ENCODE measurements at places on chromosomes 2 and 18.

GRCh38 chr2:218292048-218293014 lies at the start of gene TMBIM1:
TSS of gene TMBIM1 (minus strand) at chr2:218292503. CDS start at chr2:218282141, 10,362 bp downstream.
- DNase-seq, result no peak

- no peak for DNase-seq
Measured at GRCh38 chr18:9596226-9596625, 18.1 kb downstream of the PPP4R1 start.

- DNase-seq, result no peak
Measured at GRCh38 chr2:26566081-26566375, 75.1 kb downstream of the CIB4 start.

- DNase-seq, result no peak
Measured at GRCh38 chr2:16882706-16883105, 217.1 kb upstream of the CYRIA start.

DNA sequence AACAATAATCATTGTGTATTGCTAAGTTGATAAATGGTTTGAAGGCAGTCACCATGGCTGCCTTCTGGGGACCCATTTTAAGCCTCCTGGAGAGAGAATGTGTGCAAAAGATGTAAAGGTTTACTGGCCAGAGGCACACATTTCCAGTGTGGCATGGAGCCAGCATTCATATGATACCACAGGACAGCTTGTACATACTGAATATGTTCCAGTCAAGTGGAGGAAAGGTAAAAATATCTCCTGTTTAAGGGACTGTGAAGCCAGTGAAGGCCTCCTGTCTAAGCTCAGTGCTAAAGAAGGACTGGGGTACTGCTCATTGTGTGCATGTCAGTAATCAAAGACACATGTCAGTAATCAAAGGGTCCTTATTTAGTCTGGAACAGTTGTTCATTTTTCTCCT lies 119.2 kb downstream of the BABAM2 start:
- DNase-seq, result no peak

- no peak for DNase-seq
Measured at GRCh38 chr18:43819873-43820272, 542.6 kb upstream of the SYT4 start.

GRCh38 chr2:224412141-224413015 lies 10.5 kb upstream of the FAM124B start:
- no peak for DNase-seq

DNA sequence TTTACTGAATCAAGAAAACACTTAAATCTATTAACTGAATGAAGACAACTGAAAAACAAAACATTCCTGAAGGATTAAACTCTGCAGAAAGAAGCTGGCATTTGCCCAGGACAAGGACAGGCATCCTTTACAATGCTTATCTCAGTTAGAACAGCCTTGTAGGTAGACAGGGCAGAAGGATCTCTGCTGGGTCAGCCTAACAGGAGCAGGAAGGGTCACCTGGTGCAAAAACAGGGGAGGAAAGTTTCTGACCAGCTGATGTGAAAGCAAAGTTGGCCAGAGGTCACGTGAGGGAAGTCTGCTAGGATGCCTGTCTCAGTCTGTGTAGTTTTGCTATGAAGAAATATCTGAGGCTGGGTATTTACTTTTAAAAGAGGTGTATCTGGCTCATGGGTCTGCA lies 348.6 kb downstream of the ANAPC1 start:
- DNase-seq, result no peak

DNA sequence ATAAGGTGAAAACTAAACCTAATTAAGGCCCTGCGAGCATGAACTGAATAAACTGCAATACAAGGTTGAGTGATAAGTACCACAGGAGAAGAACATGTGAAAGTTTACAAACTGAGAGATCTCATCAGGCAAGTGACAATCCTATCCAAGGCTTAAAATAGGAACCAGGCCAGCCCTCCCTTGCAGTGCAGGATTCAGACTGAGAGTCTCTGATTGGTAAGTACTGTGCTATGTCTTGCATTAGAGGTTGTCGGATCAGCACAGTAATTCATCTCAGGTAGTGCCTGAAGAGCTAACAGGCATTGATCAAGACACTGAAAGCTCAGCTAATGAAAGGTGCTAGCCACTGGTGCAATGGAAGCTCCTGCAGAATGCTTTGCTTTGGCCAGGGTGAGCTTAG lies 801.7 kb upstream of the ID2 start:
- DNase-seq, result no peak

DNA sequence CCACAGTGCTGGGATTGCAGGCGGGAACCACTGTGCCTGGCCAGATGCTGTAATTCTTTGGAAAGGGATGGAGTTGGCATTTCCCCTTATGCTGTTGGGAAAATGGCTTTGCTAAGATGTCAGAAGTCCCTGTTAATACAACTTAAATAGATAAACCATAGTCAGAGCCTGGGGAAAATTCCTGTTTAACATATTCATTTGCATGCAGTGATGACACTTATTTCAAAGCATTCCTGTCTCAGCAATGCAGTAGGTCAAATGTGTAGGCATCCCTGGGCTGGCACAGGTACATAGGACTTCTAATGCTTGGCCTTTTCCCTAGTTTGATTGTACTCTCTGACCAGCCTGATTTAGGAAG lies 38.6 kb downstream of the RAMP1 start:
- DNase-seq, result no peak

GRCh38 chr2:232275670-232276069 lies 102.9 kb upstream of the ALPP start:
- DNase-seq, result no peak

DNA sequence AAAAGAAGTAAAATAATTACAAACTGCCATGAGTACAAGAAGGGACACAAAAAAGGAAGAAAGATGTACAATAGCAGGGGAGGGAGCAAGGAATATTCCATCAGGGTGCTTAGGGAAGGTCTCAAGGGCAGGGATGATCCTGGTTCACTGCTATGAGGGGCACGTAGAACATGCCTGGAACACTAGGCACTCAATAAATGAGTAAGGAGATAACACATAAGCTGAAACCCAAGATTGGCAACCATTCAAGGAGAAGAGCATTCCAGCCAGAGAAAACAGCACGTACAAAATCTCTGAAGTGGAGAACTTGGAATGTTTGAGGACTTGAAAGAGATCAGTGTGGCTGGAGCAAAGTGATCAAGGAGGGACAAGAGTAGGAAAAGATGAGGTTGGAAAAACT lies 103.2 kb downstream of the FAM161A start:
- DNase-seq, result no peak

DNA sequence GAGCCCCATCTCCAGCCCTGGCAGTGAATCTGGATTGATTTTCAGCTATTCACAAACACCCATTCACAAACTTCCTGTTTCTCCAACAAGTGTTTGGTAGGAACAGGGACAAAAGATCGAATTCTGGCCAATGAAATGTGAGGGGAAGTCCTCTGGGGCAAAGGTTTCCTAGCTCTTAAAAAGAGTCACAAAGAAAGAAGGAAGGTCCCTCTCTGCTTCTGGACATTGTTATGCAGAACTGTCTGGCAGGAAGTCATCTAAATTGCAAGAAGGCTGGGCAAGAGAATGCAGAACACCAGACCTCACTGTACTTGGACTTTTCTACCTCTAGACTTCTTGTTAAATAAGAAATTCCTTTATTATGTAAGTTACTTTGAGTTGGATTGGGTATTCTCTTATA lies 137.3 kb downstream of the CCDC148 start:
- DNase-seq, result no peak

DNA sequence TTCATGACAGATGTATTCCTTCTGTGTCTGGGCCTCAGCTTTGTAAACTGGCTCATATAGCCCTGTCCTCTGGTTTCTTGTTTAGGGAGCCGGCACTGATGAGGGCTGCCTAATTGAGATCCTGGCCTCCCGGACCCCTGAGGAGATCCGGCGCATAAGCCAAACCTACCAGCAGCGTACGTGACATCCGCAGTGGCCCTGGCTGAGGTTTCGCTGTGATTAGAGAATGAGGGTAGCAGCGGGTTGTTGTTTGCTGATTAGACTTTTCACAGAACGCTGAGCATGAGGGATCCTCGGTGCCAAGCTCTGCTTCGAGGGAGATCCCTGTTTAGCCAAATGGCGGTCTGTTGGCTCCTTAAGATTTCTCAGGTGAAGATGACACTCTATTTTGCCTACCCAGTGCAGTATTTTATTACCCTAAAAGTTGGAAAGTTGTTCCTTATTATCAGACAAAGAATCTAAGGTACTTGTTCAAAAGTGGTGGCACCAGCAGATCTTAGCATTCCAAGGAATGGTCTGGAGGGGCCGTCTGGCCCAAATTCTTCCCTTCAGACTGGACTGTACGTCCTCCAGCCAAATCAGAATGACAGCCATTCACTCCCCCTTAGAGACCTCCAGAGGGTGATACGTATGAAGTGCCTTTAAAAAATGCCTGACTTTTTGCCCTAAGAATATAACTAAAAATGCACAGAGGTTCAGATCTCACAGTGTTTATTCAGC lies 21.5 kb upstream of the GMCL1 start:
- DNase-seq, result no peak

- DNase-seq, result no peak
Measured at GRCh38 chr2:2026851-2027250, 282.5 kb upstream of the PXDN start.

- DNase-seq, result no peak
Measured at GRCh38 chr2:17195016-17195415, 323.2 kb downstream of the RAD51AP2 start.

DNA sequence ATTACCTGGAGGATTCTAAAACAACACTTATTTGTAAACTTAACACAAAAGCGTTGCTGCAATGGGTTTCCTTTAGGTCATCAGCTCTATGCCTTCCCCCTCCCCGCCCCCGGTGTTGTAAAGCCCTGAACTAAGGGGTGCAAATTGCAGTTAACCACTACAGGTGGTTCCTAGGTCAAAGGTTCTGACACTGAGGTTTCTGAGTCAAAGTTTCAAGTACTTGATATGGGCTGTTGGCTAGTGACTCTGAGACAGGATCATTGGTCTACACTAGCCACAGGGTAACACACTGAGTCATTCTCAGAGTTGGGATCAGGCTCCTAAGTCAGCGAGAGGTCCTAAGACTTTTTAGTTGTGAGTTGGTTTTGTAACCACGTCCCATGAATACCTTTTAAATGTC lies 15.4 kb downstream of the IL1B start:
- DNase-seq, result no peak

- no peak for DNase-seq
Measured at GRCh38 chr2:43123028-43123427, 103.4 kb downstream of the ZFP36L2 start.

GRCh38 chr2:216606551-216607276 lies 26.5 kb upstream of the IGFBP2 start:
- peak; percentile 54 for DNase-seq

- DNase-seq, result no peak
Measured at GRCh38 chr2:190023860-190024259, 38.7 kb downstream of the MSTN start.

DNA sequence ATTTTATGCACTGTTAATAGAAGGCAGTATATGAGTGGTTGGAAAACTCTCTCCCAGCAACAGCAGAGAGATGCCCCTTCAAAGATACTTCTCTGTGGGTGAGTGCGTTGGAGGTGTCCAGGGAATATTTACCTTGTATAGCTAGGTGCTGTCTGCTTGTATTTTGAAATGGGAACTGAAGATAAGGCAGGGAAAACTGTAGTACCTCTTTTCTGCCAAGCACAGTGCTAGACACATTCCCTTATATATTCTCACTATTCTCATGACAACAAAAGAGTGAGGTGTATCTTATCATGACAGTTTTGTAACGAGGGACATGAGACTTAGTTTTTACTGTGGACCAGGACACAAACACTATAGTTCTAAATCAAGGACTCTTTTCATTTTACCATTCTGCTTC lies 2.1 kb downstream of the TTC39C start:
- DNase-seq, result no peak

DNA sequence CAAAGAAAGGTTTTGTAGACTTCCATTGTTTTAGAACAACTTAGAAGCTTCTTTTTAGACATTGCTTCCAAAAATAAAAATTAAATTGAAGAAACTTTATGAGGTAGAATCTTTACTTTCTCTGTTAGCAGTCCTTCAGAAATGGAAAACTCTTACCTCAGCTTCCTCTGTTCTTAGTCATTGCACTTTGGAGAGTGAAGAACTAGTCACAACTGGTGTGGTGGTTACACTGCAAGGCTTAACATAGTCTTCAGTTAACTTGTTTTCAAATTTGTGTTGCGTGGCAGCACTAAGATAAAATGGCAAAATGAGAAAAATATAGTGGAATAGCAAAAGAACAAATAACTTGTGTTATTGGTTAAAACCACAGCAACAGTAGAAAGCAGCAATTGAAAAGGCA lies 332.6 kb downstream of the KIAA1328 start:
- no peak for DNase-seq

DNA sequence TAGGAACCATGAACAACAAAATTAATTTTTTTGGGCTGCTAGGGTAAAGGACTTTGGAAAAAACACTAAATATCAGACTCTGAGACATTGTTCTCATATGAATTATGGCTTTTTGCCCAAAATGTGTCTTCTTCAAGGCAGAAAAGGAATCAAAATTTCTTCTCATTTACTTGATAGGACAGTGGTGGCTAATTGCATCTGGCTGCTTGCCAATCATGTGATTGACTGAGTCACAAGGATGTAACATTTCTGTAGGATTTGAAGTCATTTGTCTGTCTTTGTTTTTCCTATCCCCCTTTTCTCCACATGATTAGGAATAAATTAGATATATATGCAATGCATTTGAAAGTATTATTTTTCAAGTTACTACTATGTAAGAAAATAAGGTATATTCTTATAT lies 130.2 kb downstream of the SLC4A10 start:
- no peak for DNase-seq

GRCh38 chr2:104840156-104840555 lies 13.8 kb upstream of the POU3F3 start:
- DNase-seq, result no peak

- peak; percentile 45 for DNase-seq
Measured at GRCh38 chr2:177332026-177332991, 60.3 kb upstream of the AGPS start.

DNA sequence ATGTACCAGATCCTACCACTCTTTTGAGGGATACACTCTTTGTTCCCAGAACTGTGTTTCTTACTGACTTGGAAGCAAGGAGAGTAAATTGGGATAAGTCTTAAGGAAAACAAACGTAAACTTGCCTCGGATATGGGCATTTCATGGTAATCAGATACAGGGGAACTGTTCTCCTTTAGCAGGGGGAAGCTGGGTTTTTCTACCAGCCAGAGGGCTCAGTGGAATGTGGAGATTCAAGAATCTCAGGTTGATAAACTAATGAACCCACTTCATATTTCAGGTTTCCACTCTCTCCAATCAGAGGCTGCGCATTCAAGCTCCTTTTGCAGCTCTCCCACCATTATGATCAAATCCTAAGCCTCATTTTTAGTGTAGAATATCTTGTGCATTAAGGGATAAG lies 676.5 kb upstream of the FSHR start:
- DNase-seq, result no peak

- no peak for DNase-seq
Measured at GRCh38 chr18:446941-447560, 53.5 kb downstream of the COLEC12 start.

Measured in GM12878 (cell line).